A549 treated with GW870086 at 1 μM for 4 hours (cell line): ENCODE measurements at places on chromosomes 2 and 18. TPM values are rescaled to one million over a fixed set of nuclear protein-coding genes. Genes with fewer than 3 reads are reported as not detected.

Gene MFSD2B
- total RNA-seq, result 0.29 to 0.42 TPM (median 0.34 TPM) in 5 replicates

Gene VWA3B
- 0.37 to 0.61 TPM in 2 of 5 replicates, not detected in the others for total RNA-seq

Gene DSG1
- not detected in 5 replicates for total RNA-seq

Gene SERPINB10
- total RNA-seq, result not detected in 5 replicates

Gene ASNSD1
- total RNA-seq, result 30.8 to 39.1 TPM (median 37.2 TPM) in 5 replicates

Gene KCNE4
- total RNA-seq, result 0.24 to 0.69 TPM (median 0.57 TPM) in 5 replicates

Gene LYPD1
- total RNA-seq, result 14.4 to 20.2 TPM (median 14.6 TPM) in 5 replicates

Gene SH3RF3
- 0.49 to 0.66 TPM (median 0.57 TPM) in 5 replicates for total RNA-seq

Gene PIK3C3
- total RNA-seq, result 17.6 to 20.8 TPM (median 20.1 TPM) in 5 replicates

Gene NYAP2
- not detected in 5 replicates for total RNA-seq

Gene RGPD3
- total RNA-seq, result 0.07 to 0.14 TPM (median 0.13 TPM) in 5 replicates

Gene SERPINB13
- total RNA-seq, result not detected in 5 replicates

Gene UCN
- total RNA-seq, result 1.0 to 2.5 TPM (median 1.2 TPM) in 5 replicates

Gene OTOS
- not detected in 5 replicates for total RNA-seq

Gene DSC3
- 1.2 to 1.7 TPM (median 1.5 TPM) in 5 replicates for total RNA-seq

Gene MAP3K19
- total RNA-seq, result not detected in 5 replicates

Gene OXER1
- total RNA-seq, result not detected in 5 replicates

Gene ASXL2
- total RNA-seq, result 8.5 to 15.6 TPM (median 13.8 TPM) in 5 replicates

Gene VAMP8
- total RNA-seq, result 15.8 to 18.4 TPM (median 17.3 TPM) in 5 replicates

Gene CDH2
- 32.4 to 50.6 TPM (median 48.5 TPM) in 5 replicates for total RNA-seq

Gene NAPG
- total RNA-seq, result 8.4 to 12.2 TPM (median 11.2 TPM) in 5 replicates

Gene COL6A3
- 0.08 to 0.23 TPM (median 0.14 TPM) in 5 replicates for total RNA-seq

Gene CELF4
- not detected in 5 replicates for total RNA-seq

Gene LAPTM4A
- 237 to 325 TPM (median 281 TPM) in 5 replicates for total RNA-seq

Gene NEU4
- total RNA-seq, result 0.08 to 0.48 TPM (median 0.19 TPM) in 5 replicates

Gene IL1RL2
- 0.05 TPM in 1 of 5 replicates, not detected in the others for total RNA-seq

Gene TRABD2A
- 8.4 to 13.6 TPM (median 13.4 TPM) in 5 replicates for total RNA-seq

Gene STARD7
- total RNA-seq, result 83.3 to 94.9 TPM (median 89.7 TPM) in 5 replicates

Gene AGXT
- total RNA-seq, result not detected in 5 replicates

Gene NTSR2
- total RNA-seq, result not detected in 5 replicates

Gene DNMT3A
- 6.2 to 9.7 TPM (median 8.0 TPM) in 5 replicates for total RNA-seq

Gene GPR35
- 0.62 to 1.0 TPM (median 0.71 TPM) in 5 replicates for total RNA-seq

Gene LOXHD1
- total RNA-seq, result not detected in 5 replicates

Gene FOSL2
- total RNA-seq, result 53.6 to 66.2 TPM (median 60.6 TPM) in 5 replicates

Gene MYO5B
- 8.6 to 10.0 TPM (median 8.9 TPM) in 5 replicates for total RNA-seq

Gene ZC3H6
- total RNA-seq, result 0.11 to 0.48 TPM (median 0.32 TPM) in 5 replicates

Gene TBR1
- 0.02 to 0.06 TPM (median 0.04 TPM) in 4 of 5 replicates, not detected in the other for total RNA-seq

Gene ZRANB3
- 4.3 to 6.6 TPM (median 6.2 TPM) in 5 replicates for total RNA-seq

Gene INHBB
- total RNA-seq, result 20.3 to 31.5 TPM (median 23.1 TPM) in 5 replicates

Gene SETBP1
- 0.46 to 0.61 TPM (median 0.56 TPM) in 5 replicates for total RNA-seq

Gene TUBA3E
- 0.29 to 0.83 TPM (median 0.62 TPM) in 5 replicates for total RNA-seq

Gene ZFP36L2
- total RNA-seq, result 27.9 to 38.2 TPM (median 36.2 TPM) in 5 replicates

Gene CAPN13
- total RNA-seq, result 0.14 to 0.15 TPM in 2 of 5 replicates, not detected in the others

Gene RNF152
- 0.02 to 0.52 TPM (median 0.17 TPM) in 5 replicates for total RNA-seq

Gene AMER3
- total RNA-seq, result not detected in 5 replicates
